ENCODE measurements at places on chromosomes 13 and 19.

GRCh38 chr19:17871878-17872250, at the start of gene SLC5A5:
TSS of gene SLC5A5 (plus strand) at chr19:17871945. CDS start at chr19:17872320, 375 bp downstream.
- no peak for DNase-seq

DNA sequence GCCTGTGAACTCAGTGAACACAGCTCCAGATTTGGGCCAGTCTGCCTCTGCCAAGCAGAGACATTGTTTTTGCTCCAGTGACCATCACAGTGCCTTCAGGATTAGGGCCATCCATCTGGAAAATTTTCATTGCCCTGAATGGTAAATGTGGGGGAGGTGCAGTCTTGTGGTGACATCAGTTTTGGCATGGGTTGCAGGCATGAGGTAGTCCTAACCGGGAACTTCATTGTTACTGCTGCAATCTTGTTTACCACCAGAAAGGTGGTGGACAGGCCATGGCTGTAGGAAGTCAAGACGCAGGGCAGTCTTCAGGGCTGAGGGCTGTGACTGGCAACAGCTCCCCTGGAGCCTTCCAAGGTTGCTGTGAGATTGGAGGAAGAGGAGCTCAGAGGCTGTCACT, 55.2 kb downstream of the SPATA13 start:
- no peak for DNase-seq

- peak; percentile 87 for DNase-seq
Measured at GRCh38 chr19:3987619-3988371, 2.5 kb upstream of the EEF2 start.

- DNase-seq = no peak
Measured at GRCh38 chr13:76643596-76643995, 242.6 kb downstream of the KCTD12 start.

DNA sequence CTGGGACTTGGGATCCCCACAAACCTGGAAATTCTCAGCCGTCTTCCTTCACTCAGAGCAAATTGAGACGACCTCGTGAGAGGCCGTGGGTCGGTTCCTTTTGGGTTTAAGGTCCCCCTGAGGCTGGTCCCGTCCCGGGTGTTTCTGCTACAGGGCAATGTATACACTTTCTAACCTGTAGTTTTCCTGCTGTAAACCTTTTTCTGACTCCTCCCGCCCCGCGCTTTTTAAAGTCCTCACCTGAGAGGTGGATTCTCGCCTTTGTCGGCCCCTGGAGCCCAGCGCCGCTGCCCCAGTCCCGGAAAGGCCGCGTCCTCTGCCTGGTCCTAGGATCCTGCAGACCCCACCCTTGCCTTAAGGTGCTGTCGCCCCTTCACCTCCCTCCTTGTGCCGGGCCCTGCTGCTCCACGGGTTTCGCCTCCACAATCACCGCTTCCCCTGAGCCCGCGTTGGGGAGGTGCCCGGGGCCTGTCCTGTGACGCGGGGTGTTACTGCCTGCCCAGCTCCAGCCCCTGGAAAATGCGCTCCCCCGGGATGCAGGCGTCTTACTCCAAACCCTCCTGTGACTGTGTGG, 391 bp downstream of the ZNF761 start:
- DNase-seq = no peak

- no peak for DNase-seq
Measured at GRCh38 chr13:98913741-98914140, 64.1 kb downstream of the DOCK9 start.

GRCh38 chr19:18412610-18413239, 6.5 kb upstream of the SSBP4 start:
- no peak for DNase-seq

- no peak for DNase-seq
Measured at GRCh38 chr19:11324079-11324661, 15.3 kb downstream of the RAB3D start.

- DNase-seq = no peak
Measured at GRCh38 chr13:21012211-21012610, 49.2 kb downstream of the LATS2 start.

DNA sequence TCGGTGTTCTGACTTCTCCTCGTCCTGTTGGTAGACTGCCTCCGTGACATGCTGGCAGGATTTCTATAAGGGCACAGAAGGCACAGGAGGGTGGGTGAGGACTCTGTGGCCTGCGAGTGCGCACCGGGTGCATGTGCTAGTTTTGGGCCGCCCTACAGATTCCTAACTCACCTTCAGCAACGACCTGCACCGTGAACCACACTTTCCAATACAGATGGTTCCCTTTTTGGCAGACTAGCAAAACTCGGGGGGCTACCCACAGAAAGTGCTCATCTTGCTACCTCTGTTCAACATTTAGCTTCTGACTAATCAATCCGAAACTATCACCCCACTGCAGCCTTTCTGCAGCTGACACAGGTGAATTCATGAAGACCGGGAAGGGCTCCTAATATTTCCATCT, 14.1 kb upstream of the AMER2 start:
- no peak for DNase-seq

GRCh38 chr13:84784443-84785153, 902.3 kb upstream of the SLITRK1 start:
- DNase-seq = no peak

- no peak for DNase-seq
Measured at GRCh38 chr13:113645329-113645728, 12.7 kb downstream of the ATP4B start.

DNA sequence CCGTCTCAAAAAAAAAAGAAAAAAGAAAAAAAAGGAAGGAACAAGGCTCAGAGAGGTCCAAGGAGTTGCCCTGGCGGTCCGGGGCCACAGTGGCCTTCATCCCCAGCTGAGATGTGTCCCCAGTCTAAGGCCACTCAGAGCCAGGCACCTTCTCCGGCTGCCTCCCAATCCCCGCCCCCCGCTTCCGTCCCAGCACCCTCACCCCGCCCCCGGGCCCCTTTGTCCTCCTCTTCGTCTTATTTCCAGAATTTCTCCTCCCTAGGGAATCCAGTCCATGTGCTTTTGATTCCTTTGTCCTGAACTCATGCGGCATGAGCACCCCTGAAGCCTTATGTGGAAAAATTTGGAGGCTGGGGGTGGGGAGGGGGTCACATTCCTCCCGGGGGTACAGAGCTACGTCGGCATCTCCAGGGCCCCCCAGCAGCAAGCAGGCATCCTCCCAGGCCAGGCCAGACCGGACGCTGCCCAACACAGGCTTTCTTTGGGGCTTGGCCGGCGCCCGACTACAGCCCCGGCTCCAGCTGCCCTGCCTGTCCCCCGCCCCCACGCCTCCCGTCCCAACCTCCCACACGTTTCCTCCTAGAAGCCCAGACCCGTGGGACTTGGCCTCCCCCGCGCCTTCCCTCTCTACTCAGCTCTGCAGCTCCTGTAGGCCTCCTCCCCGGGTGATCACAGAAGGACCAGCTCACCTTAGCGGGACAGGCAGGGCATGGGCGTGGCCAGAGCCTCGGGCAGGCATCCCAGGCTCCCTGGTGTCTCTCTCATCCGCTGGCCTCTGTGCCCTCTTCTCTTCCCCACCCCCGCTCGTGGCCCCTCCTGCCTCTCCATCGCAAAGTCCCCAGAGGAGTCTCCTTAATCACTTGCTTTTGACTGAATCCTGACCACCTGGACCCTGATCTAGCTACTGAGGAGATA, 17.8 kb upstream of the ADGRE5 start:
- peak; percentile 54 for DNase-seq

GRCh38 chr13:48281556-48281955, 22.0 kb upstream of the RB1 start:
- DNase-seq = no peak

GRCh38 chr19:19031891-19032290, 1.4 kb downstream of the SUGP2 start:
- no peak for DNase-seq

DNA sequence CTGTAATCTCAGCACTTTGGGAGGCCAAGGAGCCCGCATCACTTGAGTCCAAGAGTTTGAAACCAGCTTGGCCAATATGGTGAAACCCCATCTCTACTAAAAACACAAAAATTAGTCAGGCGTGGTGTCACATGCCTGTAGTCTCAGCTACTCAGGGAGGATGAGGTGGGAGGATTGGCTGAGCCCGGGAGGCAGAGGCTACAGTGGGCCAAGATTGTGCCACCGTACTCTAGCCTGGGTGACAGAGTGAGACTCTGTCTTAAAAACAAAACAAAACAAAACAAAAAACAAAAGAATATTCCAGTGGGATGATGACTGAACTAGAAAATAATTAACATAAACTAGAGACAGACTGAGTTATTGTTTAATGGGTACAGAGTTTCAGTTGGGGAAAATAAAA, 81.7 kb upstream of the ABCC4 start:
- DNase-seq = no peak

- no peak for DNase-seq
Measured at GRCh38 chr13:30600496-30600895, 17.2 kb upstream of the USPL1 start.

DNA sequence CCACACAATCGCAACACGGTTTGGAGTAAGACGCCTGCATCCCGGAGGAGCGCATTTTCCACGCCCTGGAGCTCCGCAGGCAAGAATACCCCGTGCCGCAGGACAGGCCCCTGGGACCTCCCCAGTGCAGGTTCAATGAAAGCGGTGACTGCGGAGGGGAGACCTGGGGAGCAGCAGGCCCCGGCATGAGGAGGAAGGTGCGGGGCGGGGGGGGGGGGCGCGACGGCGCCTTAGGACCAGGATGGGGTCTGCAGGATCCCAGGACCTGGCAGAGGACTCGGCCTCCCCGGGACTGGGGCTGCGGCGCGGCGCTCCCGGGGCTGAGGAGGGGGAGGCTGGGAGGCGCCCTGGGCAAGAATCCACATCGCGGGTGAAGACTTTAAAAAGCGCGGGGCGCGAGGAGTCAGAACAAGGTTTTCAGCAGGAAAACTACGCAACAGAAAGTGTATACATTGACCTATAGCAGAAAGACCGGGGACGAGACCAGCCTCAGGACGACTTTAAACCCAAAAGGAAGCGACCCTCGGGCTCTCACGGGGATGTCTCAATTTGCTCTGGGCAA, 432 bp downstream of the ZNF611 start:
- no peak for DNase-seq

- DNase-seq = no peak
Measured at GRCh38 chr19:28864577-28865042, 348.3 kb downstream of the UQCRFS1 start.

DNA sequence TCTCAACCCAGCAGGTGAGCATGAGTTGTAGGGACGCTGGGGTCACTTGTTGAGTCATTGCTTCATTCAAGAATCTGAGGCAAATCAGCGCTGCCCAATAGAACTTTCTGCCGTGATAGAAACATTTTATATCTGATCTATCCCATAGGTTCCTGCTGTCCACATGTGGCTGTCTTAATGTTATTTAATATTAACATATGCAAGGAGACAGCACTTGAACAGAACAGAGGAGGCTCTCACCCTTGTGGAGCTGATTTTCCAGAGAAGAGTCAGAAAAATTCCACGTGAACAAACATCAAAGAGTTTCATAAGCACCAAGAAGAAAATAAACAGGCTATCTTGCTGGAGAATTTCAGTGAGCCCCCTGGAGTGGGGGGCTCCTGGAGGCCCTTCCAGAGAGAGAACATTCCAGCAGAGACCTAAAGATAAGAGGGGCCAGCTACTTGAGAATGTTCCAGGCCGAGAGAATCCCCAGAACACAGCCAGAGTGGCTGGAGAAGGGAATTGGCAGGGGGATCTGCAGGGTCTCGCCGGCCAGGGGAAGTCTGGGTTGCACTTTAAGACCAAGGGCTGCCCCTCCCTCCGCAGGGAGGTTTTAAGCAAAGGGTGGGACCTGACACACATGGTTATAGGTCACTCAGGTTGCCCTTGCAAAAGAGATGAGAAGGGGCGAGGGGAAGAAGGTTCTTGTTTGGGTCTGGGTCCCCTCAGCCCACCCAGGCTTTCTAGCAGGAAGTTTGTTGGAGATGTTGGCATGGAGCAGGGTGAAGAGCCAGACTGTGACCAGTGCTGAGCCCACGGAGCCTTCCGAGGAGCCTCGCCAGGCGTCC, 135.7 kb downstream of the CRYL1 start:
- no peak for DNase-seq

GRCh38 chr13:27389891-27390290, 34.5 kb upstream of the GTF3A start:
- no peak for DNase-seq

DNA sequence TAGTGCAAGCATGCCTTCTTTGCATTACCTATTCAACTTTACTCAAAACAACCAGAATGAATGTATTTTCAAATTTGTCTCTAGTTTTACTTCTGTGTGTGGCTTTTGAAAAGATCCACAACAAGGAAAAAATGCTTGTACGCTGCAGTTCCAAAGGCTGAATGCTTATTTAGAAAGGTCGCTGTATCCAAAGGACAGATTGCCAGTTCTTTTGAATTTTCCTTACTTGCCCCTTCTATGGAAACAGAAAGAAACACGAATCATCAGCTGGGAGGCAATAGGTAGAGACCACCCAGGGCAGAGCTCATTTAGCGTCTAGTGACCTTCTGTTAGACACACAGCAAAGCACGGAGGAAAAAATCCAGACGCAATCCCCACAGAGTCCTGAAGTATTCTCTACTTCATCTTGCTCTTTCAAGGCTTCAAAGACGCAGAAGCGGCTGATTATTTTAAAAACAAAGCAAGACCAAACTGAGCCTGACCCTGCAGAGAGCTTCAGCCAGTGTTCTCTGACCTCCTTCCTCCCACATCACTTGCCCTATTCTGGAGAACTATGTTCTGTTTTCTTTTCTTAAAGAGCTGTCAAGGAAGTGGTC, 674.6 kb upstream of the SGCG start:
- no peak for DNase-seq

- DNase-seq = no peak
Measured at GRCh38 chr13:33730619-33731018, 87.3 kb upstream of the RFC3 start.

GRCh38 chr13:20702915-20703779, at the start of gene IL17D:
TSS of gene IL17D (plus strand) at chr13:20703699. CDS start at chr13:20704002, 303 bp downstream.
- DNase-seq = peak; percentile 36

- no peak for DNase-seq
Measured at GRCh38 chr19:3098515-3099346, 4.6 kb downstream of the GNA11 start.

DNA sequence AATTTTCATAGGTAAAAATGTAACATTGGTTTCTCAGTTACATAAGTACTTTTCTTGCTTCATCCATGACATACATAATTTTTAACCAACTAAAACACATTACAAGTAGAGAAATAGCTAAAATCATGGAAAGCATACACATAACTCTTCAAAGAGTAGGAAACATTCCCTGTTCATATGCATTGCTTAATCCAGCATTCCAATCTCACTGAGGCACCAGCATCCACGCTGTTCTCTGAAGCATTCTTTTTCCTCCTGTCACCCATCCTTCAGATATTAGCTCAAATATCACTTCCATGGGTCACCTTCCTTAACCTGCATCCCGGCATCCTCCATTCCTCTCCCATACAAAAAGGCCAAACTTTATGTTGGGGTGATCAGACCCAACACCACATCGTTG, 79.1 kb downstream of the ZNF254 start:
- no peak for DNase-seq

DNA sequence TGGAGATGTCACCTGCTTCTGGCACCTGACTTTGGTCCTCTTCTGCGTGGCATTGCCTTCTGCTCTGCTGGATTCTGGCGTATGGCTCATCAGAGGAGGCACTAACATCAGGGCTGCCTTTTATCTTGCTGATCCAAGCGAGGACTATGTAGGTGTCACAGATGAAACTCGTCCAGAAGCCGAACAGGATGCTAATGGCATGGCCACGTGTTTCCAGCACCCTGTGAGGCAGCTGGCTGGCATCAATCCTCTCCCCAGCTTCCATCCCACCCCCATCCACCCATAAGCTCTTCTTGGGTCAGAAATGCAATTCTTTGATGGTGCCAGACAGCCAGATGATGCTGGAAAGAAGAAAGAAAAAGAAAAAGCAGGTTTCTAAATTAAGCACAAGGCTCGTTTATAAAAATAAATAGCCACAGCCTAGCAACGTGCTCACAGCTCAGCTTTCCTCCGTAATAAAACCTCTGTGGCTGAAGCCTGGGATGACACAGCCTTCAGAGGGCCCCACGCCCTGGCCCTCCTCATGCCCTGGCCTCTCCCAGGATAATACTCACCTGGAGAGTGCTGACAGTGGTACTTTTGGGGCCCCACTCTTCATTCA, 212.9 kb upstream of the SERP2 start:
- DNase-seq = no peak
